Activated T-helper 1 cell treated with Interleukin-2 at 50 U/mL for 16 hours (primary cell): ENCODE measurements at places on chromosomes 7 and 10.

DNA sequence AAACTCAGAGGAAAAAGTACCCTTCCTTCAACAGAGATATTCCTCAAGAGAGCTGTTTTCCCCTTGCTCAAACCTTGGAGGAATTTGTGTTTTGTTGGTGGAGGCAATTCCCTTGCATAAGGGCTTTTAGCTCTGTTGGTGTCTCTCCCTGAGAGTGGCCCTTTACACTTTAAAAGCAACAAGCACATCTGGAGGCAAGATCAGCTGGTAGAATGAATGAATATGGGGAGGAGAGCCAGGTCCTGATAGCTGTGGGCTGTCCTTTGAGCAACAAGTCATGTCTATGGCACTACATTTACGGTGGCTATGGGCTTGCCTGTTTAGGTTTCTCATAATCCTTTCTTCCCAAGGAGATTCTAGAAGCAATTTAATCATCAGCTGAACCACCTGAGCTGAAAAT lies 384.0 kb downstream of the SORCS3 start:
- DNase-seq: no peak

GRCh38 chr10:92470026-92470425 lies 103.9 kb downstream of the IDE start:
- no peak for DNase-seq

DNA sequence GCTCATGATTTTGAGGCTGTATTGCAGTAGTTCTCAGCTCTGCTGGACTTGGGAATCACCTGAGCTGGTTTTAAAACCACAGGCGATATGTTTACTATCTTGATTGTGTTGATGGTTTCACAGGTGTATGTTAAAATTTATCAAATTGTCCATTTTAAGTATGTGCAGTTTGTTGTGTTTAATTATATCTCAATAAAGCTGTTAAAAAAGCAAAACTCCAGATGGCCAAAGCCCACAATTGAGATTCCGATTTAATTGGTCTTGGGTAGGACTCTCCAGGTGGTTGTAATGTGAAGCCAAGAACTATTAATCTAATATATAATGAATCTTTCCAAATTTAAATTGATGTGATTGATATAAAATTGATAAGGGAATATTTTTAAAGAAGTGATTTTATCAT lies 48.6 kb downstream of the NRCAM start:
- no peak for DNase-seq

GRCh38 chr10:126042354-126042753 lies 146.0 kb downstream of the FANK1 start:
- no peak for DNase-seq

- no peak for DNase-seq
Observed at GRCh38 chr10:86387178-86387794, 20.7 kb upstream of the GRID1 start.

DNA sequence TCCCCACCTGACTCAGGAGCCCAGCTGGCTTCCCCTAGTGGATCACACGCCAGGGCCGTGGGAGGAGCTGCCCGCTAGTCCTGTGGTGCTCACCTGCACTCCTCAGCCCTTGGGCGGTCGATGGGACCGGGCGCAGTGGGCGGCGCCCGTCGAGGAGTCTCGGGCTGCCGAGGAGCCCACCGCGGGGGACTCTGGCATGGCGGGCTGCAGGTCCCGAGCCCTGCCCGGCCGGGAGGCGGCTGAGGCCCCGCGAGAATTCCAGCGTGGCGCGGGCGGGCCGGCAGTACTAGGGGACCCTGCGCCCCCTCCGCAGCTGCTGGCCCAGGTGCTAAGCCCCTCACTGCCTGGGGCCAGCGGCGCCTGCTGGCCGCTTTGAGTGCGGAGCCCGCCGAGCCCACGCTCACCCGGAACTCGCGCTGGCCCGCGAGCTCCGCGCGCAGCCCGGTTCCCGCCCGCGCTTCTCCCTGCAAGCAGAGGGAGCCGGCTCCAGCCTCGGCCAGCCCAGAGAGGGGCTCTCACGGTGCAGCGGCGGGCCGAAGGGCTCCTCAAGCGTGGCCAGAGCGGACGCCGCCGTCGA lies 367.9 kb downstream of the TYW1 start:
- no peak for DNase-seq

- DNase-seq: no peak
Observed at GRCh38 chr7:66070222-66070621, 5.4 kb upstream of the ASL start.

GRCh38 chr7:24720283-24720682 lies 37.0 kb downstream of the GSDME start:
- DNase-seq: no peak

DNA sequence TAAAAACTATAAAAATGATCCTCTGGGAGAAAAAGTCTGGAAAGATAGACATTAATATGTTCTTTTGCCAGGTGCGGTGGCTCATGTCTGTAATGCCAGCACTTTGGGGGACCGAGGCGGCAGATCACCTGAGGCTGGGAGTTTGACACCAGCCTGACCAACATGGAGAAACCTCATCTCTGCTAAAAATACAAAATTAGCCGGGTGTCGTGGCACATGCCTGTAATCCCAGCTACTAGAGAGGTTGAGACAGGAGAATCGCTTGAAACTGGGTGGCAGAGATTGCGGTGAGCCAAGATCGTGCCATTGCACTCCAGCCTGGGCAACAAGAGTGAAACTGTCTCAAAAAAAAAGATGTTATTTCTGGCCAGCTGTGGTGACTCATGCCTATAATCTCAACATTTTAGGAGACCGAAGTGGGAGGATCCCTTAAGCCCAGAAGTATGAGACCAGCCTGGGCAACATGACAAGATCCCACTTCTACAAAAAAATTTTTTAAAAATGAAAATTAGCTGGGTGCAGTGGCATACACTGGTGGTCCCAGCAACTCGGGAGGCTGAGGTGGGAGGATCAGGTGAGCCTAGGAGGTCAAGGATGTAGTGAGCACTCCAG lies 101.9 kb upstream of the LRRN3 start:
- DNase-seq: no peak

DNA sequence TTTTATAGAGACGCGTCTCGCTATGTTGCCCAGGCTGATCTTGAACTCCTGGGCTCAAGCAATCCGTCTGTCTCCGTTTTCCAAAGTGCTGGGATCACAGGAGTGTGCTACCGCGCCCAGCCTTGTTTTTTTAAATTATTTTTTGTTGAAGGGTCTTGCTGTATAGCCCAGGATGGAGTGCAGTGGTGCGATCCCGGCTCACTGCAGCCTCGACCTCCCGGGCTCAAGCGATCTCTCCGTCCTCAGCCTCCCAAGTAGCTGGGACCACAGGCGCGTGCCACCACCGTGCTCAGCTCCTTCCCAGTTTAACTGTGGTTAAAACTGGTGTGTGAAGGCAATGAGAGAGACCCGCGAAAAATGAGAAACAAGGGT lies 11.0 kb upstream of the HNRNPF start:
- DNase-seq: no peak

DNA sequence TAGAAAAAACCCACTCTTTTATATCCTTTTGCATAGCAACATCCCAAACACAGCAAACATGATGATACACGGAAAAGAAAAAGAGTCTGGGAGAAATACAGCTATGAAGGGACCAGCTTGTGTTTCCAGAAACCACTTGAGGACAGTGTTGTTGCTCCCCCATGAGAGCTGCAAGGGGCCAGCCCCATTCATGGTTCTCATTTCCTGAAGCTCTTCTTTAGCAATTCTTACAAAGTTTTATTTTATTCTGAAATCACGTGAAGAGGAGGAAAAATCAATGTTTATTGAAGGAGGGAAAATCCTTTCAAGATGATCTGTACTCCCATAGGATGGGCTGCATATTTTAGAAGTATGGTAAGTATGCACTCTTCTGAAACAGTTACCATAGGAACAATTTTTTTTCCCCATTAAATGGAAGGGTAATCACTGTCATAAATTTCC lies 17.5 kb upstream of the PRTFDC1 start:
- DNase-seq: no peak

- no peak for DNase-seq
Observed at GRCh38 chr10:93589648-93590562, 11.1 kb downstream of the RBP4 start.
